ENCODE measurements at places on chromosomes 6 and 20. TPM values are rescaled to one million over a fixed set of nuclear protein-coding genes. Genes with fewer than 3 reads are reported as not detected.

Gene ZNF334
- 8.2 TPM for total RNA-seq

Gene SRXN1
- total RNA-seq, result 15.1 TPM

Gene TMEM74B
- total RNA-seq, result 0.44 TPM

Gene TEAD3
- 9.8 TPM for total RNA-seq

Gene WFDC5
- not detected for total RNA-seq

Gene HLA-DRB1
- 40.2 TPM for total RNA-seq

Gene DZANK1
- 2.0 TPM for total RNA-seq

Gene SYNCRIP
- total RNA-seq, result 51.5 TPM

Gene SLC52A3
- total RNA-seq, result 3.5 TPM

Gene GSTA2
- total RNA-seq, result not detected

Gene TPD52L2
- 122 TPM for total RNA-seq

Gene CLPSL2
- not detected for total RNA-seq

Gene NOX3
- not detected for total RNA-seq

Gene LY6G5C
- 0.84 TPM for total RNA-seq

Gene AK9
- total RNA-seq, result 19.8 TPM

Gene LYRM4
- 31.0 TPM for total RNA-seq

Gene TMEM151B
- total RNA-seq, result 0.42 TPM

Gene TREML1
- not detected for total RNA-seq

Gene CD93
- total RNA-seq, result 23.0 TPM

Gene LINC00237
- total RNA-seq, result not detected
